ENCODE measurements at places on chromosomes 7 and 10. TPM values are rescaled to one million over a fixed set of nuclear protein-coding genes. Genes with fewer than 3 reads are reported as not detected.

DNA sequence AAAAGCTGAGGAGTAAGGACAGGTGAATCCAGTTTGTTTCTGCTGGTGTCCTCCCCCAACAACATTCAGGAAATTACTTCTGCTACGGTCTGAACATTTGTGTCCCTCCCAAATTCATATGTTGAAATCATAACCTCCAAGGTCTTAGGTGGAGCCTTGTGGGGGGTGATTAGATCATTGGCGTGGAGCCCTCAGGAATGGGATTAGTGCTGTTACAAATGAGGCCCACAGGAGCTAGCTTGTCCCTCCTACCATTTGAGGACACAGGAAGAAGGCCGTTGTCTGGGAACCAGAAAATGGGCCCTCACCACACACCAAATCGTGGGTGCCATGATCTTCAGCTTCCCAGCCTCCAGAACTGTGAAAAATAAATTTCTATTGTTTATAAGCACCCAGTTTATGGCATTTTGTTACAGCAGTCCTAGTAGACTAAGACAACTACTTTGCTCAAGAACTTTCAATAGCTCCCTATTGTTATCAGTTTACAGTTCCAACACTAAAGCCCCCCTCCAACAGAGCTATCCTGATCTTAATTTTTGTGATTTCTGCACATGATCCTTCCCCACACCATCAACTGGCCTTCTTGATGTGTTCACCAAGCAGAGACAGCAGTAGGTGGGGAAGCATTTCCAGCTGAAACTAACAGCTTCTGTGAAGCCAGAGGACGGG lies 2.1 kb upstream of the LRMDA start:
- H3K4me3 ChIP-seq, result no peak overlapping the region
- no peak overlapping the region for H3K27ac ChIP-seq
- DNase-seq, result no peak
- peaks cover 3% of the 10 kb centered on the region for H3K4me1 ChIP-seq
- H3K36me3 ChIP-seq, result no peaks in the 10 kb centered on the region

DNA sequence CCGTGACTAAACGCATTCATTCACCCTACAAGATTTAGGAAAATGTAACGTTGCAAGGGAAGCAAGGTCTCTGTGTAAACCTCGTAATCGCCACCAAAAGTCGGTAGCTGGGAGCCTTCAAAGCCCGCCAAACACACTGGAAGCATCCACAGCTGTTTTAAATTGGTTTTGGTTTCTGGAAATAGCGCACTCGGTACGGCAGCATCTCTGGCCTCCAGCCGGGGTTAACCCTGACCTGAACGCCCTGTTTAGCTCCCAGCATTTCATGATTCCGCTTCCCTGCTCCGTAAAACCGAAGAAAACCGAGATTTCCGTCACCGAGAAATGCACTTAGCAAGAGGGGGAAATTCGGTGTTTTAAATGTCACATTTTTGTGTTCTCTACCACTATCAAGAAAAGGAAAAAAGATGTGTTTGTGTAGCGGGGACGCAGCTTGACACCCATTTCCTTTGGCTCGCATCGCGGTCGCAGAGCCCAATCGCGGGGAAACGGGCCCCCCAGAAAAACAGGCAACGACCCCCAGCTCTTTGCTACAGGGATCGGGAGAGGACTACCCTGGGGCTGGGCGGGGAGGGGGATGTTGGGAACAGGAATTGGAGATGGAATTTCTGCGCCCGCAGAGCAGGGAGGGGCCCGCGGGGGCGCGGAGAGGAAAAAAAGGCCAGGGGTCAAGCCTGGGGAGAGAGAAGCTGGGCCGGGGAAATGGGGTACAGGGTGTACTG lies 646 bp downstream of the SGCE start:
- peaks cover 45% of the 10 kb centered on the region for H3K27me3 ChIP-seq
- no peak for DNase-seq
- peak overlapping the region; percentile 73 for H3K4me3 ChIP-seq

DNA sequence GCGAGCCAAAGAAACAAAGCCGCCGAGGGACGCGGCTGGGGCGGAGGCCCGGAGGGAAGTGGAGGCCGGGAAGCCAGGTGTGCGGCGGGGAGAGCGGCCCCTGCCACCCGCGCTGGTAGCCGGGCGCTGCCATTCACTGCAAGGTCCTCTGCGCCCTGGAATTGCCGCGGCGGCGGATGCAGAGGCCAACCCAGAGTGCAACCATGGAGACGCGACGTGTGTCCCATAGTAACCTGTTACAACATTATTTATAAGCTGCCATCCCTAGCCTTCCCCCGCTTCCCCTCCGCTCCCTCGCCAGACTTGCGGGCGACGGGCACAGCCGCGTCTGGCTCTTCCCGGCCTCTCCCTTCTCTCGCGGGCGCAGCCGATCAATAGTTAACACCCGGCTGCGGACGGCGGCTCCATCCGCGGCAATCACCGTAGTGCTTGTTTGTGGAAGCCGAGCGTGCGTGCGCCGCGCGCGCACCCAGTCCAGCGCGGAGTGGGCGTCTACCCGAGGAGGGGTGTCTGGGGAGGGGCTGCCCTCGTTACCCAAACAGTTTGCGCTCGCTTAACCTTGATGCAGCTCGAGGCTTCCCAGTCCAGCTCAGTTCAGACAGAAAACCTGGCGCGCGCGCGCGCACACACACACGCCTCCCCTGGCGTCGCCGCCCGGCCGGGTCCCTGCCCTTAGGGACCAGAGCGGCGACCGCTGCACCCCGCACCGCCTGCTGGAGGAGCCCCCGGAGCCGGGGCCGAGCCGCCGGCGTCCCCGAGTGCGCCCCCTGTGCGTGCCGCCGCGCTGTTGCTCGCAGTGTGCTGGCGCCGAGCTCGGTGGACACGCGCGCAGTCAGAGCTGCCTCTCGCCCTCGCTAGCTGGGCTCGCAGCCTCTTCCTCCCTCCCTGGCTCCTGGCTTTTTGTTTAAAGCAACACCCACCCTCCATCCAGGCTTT lies 165.4 kb upstream of the DPP6 start:
- DNase-seq, result no peak
- no peak overlapping the region for H3K4me3 ChIP-seq
- H3K4me1 ChIP-seq, result no peaks in the 10 kb centered on the region

DNA sequence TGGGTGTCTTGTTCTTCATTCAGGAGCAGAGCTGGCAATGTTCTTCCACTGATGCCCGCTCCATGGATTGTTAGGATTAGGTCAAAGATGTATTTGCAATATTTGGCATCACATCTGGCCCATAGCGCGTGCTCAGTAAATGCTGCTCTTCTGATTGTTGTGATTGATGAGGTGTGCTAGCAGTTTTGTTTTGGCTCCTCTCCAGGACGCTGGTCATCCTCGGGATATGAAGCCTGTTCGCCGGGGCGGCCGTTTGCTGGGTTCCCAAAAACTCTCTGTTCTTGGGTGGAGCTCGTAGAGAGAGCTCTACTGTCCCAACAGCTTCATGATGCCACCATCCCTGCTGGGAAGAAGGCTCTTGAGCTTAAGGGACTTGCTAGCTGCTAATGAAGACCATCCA lies 96.9 kb downstream of the XRCC2 start:
- H3K4me1 ChIP-seq, result no peaks in the 10 kb centered on the region
- no peaks in the 10 kb centered on the region for H3K36me3 ChIP-seq
- H3K27ac ChIP-seq, result no peak overlapping the region
- no peaks in the 10 kb centered on the region for H3K27me3 ChIP-seq
- H3K4me3 ChIP-seq, result no peak overlapping the region
- no peak for DNase-seq

- no peak overlapping the region for H3K4me3 ChIP-seq
- peaks cover 4% of the 10 kb centered on the region for H3K4me1 ChIP-seq
- DNase-seq, result no peak
- H3K27me3 ChIP-seq, result no peaks in the 10 kb centered on the region
- no peaks in the 10 kb centered on the region for H3K36me3 ChIP-seq
Observed at GRCh38 chr7:107773027-107773426, 29.1 kb downstream of the CBLL1 start.

WIPF3 gene
- total RNA-seq, result not detected

All from activated CD8-positive, alpha-beta memory T cell treated with anti-CD3 and anti-CD28 coated beads, Interleukin-2, amount 10 ng/mL, durations not matched to agents 7 days and 5 days (primary cell).